SJSA1 (cell line): ENCODE measurements at places on chromosomes 7 and 10. TPM values are rescaled to one million over a fixed set of nuclear protein-coding genes. Genes with fewer than 3 reads are reported as not detected.

DNA sequence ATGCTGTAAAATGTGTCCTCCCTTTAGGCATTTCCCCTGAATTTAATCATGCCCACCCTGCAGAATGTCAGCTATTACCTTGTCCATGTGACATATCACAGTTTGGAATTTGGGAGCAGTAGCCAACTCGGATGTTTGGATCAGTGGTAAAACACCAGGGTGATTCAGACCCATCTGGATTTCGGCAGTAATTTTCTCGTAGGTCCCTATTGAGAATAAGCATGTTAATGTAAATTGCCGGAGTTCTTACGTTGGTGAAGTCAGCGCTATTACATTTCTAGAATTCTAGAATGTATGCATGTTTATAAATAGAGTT, 44.1 kb downstream of the HGF start:
- peak; percentile 93 for DNase-seq

RBM33 gene
- 27.2 and 37.4 TPM in 2 replicates for total RNA-seq

LRRC17 gene
- 8.3 and 10.9 TPM in 2 replicates for total RNA-seq

GRCh38 chr7:156816943-156817572, 75.9 kb downstream of the LMBR1 start:
- no peak for DNase-seq

GRCh38 chr10:7035126-7035761, 375.6 kb downstream of the SFMBT2 start:
- DNase-seq, result no peak

DNA sequence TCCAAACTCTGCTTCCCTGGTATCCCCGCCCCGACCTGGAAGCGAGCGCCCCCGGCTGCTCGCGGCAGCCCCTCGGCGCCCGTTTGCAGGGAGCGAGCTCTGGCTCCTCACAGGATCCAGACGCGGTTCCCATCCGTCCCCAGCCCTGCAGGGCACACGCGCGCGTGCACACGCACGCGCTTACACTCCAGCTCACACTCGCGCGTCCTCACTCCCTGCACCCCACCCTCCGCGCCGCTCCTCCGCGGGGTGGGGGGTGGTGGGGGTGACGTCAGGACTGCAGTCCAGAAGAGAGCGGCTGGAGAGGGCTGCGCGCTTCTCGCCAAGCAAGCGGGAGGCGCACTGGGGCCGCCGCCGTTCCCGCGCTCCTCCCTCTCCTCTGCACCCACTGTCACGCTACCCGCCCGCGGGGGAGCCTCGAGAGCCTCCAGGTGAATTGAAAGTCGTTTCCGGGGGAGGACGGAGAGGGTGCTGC, 255.6 kb downstream of the OTUD1 start:
- DNase-seq, result no peak

GRCh38 chr7:78543976-78544375, 745.4 kb downstream of the PHTF2 start:
- no peak for DNase-seq

GRCh38 chr7:105962353-105962752, 711 bp upstream of the CDHR3 start:
- no peak for DNase-seq

GRCh38 chr10:63132651-63133055, 475 bp upstream of the NRBF2 start:
- no peak for DNase-seq

GIMAP1 gene
- total RNA-seq, result not detected in 2 replicates

DNA sequence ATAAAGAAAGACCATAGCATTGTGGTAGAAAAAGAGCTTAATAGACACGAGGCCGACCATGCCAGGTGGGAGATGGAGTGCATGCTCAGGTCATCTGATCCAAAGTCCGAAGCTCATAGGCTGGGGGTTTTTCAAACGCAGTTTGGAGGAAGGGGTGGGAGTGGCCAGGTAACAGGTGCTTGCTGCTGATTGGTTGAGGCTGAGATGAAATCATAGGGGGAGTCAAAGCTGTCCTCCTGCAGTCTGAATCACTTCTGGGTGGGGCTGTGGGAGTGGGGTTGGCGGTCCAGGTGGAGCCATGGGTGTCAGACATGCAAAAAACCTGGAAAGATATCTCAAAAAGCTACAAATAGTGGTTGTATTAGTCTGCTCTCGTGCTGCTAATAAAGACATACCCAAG, 2.8 kb upstream of the ERCC6 start:
- DNase-seq, result no peak

GRCh38 chr7:75858410-75858809, 20.4 kb upstream of the RHBDD2 start:
- no peak for DNase-seq

- DNase-seq, result no peak
These were observed 99.0 kb upstream of the CAV2 start for GRCh38 chr7:116400522-116400921.

- no peak for DNase-seq
These were observed 196.2 kb downstream of the FANK1 start for GRCh38 chr10:126092366-126093215.
